Stimulated activated CD8-positive, alpha-beta memory T cell treated with anti-CD3 and anti-CD28 coated beads, Interleukin-12 subunit alpha, Interleukin-12 subunit beta, amount 100 ng/mL, for 4 hours (primary cell): ENCODE measurements at places on chromosomes 6 and 20.

GRCh38 chr6:79612918-79613317 is 18.2 kb upstream of the SH3BGRL2 start:
- no peak for DNase-seq

DNA sequence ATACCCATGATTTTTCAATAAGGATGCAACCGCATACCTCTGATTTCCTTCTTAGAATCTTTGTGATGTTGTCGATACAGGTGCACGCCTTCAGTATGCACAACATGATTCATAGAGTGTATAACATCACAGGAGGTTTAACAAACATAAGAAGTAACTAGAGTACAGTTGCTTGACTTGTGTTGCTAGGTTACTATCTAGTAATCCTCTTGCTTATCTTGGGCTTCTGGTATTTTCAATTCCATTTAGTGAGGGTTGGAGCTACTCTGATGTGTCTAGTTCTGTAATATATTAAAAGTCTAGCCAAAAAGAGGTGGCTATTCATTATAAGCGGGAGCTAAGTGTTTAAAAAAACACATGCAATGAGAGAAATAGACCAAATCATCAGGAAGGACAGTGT is 85.5 kb upstream of the TENT5A start:
- no peak for DNase-seq

GRCh38 chr6:134621858-134622257 is 303.9 kb upstream of the SGK1 start:
- DNase-seq = no peak

DNA sequence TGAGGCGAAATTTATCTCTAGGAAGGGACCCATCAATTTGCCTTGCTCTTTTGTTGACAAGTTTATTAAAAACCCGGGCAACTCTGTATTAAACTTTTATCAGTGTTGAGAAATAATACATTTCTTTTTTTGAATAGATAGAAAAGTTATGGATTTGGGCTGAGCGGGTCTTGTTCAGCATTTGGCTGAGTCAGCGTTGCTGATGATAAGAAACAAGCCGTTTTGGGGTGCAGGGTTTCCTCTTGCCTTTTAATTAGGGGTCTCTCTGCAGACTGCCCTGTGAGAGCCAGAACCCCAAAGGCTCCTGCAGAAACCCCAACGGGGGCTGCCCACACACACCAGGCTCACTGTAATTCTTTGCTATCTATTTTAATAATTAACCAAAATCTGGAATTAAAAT is 82.1 kb upstream of the SLCO4A1 start:
- no peak for DNase-seq

DNA sequence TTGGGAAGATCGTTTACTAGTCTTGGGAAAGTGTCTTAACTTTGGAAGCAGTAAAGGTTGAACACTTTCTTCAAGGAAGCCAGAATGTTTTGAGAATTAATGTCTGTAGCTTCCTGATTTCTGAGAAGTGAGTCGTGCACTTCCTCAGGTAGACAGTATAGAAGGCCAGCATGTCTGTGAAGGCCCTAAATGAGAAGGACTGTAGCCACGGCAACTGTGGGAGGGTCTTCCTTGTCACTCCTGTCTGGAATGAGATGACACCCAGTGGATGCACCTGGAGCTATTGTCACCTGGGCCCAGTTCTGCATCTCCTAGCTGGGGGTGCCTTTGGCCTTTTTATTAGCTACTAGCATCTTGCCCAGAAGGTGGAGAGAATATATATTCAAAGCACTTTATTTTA is 8.8 kb downstream of the STX16 start:
- DNase-seq = no peak

DNA sequence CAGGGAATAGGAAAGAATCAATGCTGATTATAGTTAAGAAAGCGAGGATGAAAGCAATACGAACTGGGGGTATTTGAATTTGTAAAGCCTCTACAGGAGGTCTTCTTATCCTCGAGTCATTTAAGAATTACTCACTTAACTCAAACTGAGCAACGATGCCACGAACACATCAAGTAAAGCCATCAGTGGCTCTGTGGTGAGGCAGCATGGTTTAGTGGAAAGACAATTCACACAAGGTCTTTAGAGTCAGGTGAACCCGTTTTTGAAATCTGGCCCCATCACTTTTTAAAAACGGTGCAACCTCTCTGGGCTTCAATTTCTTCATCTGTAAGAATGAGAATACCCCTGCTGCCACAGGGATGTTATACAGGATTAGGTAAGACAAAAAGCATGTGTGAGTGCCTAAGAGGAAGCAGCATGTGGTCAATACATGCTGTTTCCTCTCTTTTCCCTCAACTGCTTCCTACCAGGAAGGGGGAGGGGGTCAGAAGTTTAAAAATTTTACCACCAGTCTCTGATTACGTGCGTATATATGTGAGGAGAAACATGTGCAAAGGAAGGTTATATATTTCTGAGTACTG is 162.0 kb downstream of the BTBD9 start:
- no peak for DNase-seq

- no peak for DNase-seq
These were observed 136.4 kb upstream of the PLCB4 start for GRCh38 chr20:8932192-8933165.

DNA sequence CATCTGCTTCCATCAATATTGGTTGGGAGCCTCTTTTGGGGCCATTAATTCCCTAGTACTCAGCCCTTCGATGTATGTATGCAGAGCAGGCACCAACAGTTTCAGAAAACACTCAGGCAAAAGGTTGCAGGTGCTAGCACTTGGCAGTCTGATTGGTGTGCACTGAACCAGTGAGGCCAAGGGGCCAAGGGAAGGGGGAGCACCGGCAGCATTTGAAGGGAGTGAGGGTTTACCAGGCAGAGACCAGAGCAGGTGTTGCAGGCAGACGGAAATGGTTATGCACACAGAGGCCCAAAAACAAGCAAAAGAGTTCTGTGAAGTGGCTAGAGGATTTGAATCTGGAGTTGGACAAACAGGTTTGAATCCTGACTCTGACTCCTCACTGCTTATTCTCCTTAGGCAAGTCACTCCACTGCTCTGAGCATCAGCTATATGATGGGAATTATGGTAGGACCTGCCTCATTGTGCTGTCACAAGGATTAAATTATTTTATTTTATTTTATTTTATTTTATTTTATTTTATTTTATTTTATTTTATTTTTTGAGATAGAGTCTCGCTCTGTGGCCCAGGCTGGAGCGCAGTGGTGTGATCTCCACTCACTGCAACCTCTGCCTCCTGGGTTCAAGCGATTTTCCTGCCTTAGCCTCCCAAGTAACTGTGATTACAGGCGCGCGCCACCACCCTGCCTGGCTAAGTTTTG is 58.1 kb upstream of the SHLD1 start:
- no peak for DNase-seq

GRCh38 chr6:121639021-121639420 is 203.6 kb downstream of the GJA1 start:
- no peak for DNase-seq

GRCh38 chr6:36912586-36912985 is 26.8 kb downstream of the C6orf89 start:
- peak; percentile 15 for DNase-seq

- no peak for DNase-seq
These were observed 98.7 kb downstream of the TSHZ2 start for GRCh38 chr20:53070706-53071392.

- no peak for DNase-seq
These were observed 65.5 kb downstream of the GMDS start for GRCh38 chr6:2179950-2180349.

DNA sequence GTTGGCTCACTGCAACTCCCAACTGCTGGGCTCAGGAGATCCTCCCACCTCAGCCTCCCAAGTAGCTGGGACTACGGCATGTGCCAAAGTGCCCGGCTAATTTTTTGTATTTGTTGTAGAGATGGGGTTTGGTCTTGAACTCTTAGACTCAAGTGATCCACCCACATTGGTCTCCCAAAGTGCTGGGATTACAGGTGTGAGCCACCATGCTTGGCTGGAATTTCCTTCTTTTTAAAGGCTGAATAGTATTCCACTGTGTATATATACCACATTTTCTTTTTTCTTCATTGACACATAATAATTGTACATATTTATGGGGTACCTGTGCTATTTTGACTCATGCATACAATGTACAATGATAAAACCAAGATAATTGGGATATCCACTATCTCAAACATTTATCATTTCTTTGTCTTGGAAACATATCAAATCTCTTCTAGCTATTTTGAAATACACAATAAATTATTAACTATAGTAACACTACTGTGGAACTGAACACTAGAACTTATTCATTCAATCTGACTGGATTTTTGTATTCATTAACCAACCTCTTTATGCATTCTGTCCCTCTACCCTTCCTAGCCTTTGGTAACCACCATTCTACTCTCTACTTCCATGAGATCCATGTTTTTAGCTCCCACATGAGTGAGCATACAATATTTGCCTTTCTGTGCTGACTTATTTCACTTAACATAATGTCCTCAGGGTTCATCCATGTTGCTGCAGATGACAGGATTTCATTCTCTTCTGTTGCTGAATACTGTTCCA is 7.8 kb downstream of the MDC1 start:
- DNase-seq = no peak

DNA sequence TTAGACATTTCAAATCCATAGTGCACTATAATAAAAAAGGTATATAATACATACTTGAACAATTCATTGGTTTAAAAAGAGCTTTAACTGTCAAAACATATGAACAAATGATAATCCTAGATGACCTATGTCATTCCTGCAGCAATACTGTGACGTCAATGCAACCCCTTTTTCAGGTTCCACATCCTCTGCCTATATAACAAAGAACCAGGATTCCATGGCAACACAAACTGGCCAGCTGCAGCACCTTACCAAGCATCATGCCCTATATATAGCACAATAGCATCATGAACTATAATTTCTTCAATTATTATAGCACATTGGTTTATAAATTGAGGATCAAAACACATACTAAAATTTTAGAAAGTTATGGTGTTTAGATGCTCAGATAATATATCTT is 578 bp upstream of the PTCHD4 start:
- DNase-seq = no peak

DNA sequence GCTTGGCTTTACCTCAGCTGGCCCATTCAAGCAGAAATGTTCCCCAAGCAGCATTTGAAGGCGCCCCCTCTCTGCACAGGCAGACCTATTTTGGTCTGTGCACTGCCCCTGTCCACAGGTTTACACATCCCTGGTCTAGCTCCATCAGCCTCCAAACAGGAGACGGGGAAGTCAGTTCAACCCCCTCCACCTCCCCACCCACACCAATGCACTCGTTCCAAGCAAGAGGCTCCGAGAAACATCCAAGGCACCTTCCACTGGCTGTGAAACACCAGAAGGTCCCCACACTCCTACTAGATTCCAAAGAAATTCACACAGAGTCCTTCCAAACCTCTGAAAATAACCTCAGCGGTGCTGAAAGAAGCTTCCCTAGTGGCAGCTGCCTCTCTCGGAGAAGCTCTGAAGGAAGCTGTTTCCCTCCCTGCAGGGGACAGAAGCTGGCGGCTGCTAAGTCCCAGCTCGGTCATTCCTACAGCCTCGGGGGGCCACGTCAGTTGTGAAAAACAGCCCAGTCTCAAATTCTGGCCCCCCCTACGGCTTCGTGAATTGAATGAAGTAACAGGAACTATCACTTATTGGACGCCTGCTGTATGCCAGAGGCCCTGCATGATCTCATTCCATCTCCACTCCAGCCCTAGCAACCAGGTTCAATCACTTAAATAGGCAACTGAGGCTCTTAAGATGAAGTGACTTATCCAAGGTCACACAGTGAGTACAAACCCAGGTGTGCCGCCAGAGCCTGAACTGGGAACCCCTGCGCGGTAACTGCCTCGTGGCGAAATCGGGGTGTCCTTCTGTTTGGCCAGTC is 815 bp downstream of the SPATA2 start:
- DNase-seq = no peak

GRCh38 chr20:19397666-19398065 is 185.2 kb downstream of the SLC24A3 start:
- DNase-seq = no peak

DNA sequence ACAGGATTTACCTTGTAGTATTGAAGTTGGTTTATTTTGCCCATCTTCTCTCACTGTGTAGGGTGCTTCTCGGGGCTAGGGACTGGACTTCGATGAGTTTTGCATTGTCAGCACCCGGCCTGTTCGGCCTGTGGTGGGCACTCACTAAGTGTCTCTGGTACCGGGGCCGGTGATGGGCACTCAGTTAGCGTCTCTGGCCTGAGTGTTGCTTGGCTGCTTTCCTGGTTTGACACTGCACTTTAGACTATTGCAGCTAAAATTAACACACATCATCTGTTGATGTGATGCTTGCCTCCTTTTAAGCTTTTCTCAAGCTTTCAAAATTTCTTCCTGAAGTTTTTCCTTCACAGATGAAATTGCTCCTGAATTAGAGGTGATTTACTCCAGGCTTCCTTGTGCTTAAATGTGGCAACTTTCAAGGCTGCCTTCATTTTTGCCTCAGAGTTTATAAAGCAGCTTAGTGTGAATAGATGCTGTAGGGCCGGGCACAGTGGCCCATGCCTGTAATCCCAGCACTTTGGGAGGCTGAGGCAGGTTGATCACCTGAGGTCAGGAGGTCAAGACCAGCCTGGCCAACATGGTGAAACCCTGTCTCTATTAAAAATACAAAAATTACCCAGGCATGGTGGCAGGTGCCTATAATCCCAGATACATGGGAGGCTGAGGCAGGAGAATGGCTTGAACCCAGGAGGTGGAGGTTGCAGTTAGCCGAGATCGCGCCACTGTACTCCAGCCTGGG is 41.7 kb upstream of the TULP4 start:
- DNase-seq = no peak
